ENCODE measurements at places on chromosomes 6 and 20.
A peak's percentile ranks its signal among the peaks of the same experiment; 100 is the strongest.

DNA sequence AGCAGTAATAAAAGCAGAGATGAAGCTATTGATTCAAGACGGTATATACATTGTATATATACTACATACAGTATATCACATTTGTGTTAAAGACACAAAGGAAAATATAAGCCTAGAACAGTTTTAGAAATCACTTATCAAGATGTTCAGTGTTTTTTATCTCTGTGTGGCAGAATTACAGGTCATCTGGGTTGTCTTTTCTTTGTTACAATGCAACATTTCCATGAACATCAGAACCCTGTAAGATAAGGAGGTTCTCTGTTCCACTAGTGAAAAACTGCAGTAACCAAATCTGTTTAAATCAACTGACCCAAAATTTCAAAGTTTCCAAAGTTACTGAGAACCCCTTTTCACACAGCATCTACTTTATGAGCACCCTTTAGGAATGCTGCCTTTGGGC is 42.2 kb downstream of the B4GALT5 start:
- no peak for DNase-seq

- DNase-seq: no peak
Observed at GRCh38 chr20:8121666-8122065, 10.4 kb upstream of the PLCB1 start.

- DNase-seq: no peak
Observed at GRCh38 chr20:49199729-49200293, 11.7 kb upstream of the STAU1 start.

- no peak for DNase-seq
Observed at GRCh38 chr6:170212051-170212756, 78.7 kb downstream of the DLL1 start.

GRCh38 chr6:14397518-14397901 is 279.9 kb downstream of the CD83 start:
- no peak for DNase-seq

- no peak for DNase-seq
Observed at GRCh38 chr6:35038076-35038475, 103.1 kb downstream of the TCP11 start.

DNA sequence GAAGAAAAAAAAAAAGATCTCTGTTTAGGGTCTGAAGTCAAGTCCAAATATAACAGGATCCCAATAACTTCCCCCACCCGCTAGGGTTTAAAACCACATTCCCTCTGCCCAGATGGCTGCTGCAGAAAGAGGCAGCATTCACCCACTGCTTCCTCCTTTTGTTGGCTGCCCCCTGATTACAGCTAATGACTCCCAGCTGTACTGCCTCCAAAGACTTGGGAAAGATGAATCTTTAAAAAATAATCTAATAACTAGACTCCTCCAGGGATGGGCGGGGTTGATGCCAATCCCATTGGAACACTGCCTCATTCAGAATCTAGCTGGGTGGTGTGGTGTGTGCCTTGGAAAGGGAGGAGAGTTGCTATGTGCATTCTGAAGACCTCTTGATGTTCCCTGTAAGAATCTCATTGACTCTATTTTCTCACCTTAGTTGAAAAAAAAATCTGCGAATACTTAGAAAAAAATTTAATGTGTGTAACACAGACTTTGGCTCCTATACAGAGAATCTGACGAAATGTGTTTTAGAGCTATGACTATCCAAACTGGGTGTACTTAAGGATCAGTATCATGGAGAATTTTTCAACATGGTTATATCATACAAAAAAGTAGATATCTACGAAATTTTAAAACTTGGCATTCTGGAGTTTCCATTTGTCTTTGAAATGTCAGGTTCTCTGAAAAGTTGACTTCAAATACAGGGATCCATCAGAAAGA is 174.0 kb downstream of the RNF144B start:
- no peak for DNase-seq

- no peak for DNase-seq
Observed at GRCh38 chr6:112433457-112433856, 86.3 kb downstream of the RFPL4B start.

DNA sequence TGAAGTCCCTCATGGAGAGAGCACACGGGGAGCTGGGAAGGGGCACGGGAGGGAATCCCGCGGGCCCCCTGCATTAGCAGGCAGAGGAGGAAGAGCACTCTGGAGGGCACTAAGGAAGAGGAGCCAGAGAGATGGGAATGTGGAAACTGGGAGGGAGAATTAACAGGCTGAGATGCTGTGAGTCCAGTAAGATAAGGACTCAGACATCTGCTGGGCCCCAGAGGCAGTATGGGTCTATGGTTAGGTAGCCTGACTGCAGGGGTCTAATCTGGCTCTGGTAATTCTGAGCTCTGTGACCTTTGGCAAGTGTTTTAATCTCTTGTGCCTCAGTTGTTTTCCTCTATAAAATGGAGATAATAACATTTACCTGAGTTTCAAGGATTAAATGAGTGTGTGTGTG is 15.7 kb upstream of the SRSF3 start:
- no peak for DNase-seq

DNA sequence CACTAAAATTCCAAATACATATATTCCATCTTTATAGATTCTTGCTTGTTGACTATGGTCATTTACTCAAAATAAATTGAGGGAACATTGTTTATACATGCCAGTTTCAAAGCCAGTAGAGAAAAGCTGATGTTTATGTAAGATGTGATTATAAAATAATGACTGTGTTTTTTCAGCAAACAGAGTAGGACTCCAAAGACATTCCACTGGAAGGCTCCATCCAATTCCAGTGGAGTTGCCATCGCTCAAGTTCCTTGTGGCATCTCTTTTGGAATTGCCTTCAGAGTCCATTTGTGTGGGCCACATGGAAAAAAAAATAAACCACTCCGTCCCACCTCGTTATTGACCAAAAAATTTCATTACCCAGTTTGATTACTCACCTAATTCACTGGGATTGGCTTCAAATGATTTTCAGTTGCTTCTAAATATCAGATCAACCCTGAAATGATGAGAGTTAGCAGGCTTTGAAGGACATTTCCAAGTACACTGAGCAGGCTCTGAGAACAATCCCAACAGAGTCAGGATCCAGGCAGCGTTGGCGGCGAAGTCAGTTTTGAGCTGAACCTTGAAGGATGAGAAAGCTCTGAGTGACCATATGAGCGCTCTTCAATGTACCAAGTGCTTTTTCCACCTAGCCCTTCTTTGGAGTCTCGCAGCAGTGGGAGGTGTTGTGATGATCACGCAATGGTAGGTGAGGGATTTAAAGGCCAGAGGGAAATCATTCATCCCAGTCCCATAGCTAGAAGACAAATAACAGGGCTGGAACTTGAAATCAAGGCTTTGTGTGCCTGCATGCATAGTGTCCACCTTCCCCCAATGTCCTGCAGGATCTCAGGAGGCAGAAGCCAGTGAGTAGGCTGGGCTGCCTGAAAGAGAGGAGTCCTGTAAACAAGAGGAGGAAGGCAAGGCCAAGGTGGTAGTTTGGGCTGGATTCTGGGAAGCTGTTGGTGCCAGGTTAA is 281.7 kb downstream of the CDC5L start:
- no peak for DNase-seq

- no peak for DNase-seq
Observed at GRCh38 chr20:9258901-9259300, 190.0 kb downstream of the PLCB4 start.

GRCh38 chr6:4717124-4717523 is 59.1 kb upstream of the CDYL start:
- DNase-seq: no peak

DNA sequence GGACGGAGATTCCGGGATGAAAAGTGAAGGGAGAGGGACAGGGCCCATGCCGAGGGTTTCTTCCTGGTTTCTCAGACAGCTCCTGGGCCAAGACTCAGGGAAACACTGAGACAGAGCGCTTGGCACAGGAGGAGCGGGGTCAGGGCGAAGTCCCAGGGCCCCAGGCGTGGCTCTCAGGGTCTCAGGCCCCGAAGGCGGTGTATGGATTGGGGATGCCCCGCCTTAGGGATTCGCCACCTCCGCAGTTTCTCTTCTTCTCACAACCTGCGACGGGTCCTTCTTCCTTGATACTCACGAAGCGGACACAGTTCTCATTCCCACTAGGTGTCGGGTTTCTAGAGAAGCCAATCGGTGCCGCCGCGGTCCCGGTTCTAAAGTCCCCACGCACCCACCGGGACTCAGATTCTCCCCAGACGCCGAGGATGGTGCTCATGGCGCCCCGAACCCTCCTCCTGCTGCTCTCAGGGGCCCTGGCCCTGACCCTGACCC is 55.0 kb upstream of the HLA-A start:
- no peak for DNase-seq

- DNase-seq: peak; percentile 89
Observed at GRCh38 chr20:36460648-36461599, 80.4 kb upstream of the MYL9 start.

Data from A549 (cell line).